ENCODE measurements at places on chromosomes 2 and 18. TPM values are rescaled to one million over a fixed set of nuclear protein-coding genes. Genes with fewer than 3 reads are reported as not detected.

NTSR2 gene
- polyA plus RNA-seq = not detected

FAM237A gene
- not detected for polyA plus RNA-seq

IL36G gene
- not detected for polyA plus RNA-seq

FSHR gene
- polyA plus RNA-seq = not detected

MAL gene
- not detected for polyA plus RNA-seq

C1GALT1C1L gene
- 0.12 TPM for polyA plus RNA-seq

TNFAIP6 gene
- polyA plus RNA-seq = 2.1 TPM

ZSWIM2 gene
- polyA plus RNA-seq = 0.04 TPM

SLC66A3 gene
- 64.4 TPM for polyA plus RNA-seq

XDH gene
- 0.69 TPM for polyA plus RNA-seq

PIEZO2 gene
- polyA plus RNA-seq = 4.3 TPM

CDK5R2 gene
- not detected for polyA plus RNA-seq

TANC1 gene
- 19.9 TPM for polyA plus RNA-seq
